Activated T-helper 1 cell treated with anti-CD3 and anti-CD28 coated beads, Interleukin-2, amount 50 U/mL, for 16 hours (primary cell): ENCODE measurements at places on chromosomes 6 and 20.

- no peak for DNase-seq
These were observed 60.6 kb downstream of the TOX2 start for GRCh38 chr20:43975096-43975768.

GRCh38 chr6:32982702-32983492, 14.5 kb downstream of the BRD2 start:
- no peak for DNase-seq

GRCh38 chr6:29478740-29479139, 9.0 kb downstream of the MAS1L start:
- DNase-seq = no peak

GRCh38 chr6:360764-361373, 30.7 kb upstream of the IRF4 start:
- DNase-seq = no peak

GRCh38 chr6:84260926-84261325, 33.5 kb upstream of the CEP162 start:
- DNase-seq = no peak
